COR-L47 (cell line): ENCODE measurements at places on chromosomes 11 and 22.
A peak's percentile ranks its signal among the peaks of the same experiment; 100 is the strongest.

- no peak for DNase-seq
Observed at GRCh38 chr22:30668386-30668710, 673 bp upstream of the DUSP18 start.

DNA sequence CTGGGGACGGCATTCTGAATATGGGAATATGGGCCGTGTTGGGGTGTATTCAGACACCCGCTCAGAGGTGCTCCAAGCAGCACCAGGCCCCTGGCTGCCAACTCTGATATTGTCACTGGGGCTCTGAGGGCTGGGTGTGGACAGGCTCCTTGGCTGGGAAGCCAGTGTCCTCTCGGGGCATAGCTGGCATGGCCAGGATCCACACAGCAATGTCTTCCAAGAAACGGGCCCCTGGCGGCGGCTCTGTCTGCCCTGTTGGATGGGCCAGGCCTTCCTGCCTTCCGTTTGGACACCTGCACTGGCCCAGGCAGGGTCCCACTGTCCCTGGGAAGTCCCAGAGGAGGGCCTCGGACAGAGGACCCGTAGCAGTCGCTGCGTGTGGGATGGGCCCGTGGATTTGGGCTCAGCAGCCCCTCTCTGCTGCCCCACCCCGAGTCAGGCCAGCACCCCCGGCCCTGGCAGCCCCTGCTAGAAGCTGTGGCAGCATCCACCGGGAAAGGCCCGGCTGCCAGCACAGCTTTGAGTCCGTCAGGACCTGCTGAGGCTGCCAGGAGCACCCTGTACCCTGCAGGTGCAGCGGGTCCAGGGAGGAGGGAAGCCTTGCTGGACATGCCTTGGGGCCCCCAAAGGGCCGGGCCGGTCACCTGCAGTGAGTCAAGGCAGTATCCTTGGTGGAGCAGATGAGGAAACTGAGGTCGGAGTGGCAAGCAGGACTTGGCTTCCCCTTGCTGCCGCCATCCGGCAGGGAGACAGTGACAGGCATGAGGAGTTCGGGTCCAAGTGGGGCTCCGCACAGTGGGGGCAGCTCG is 4.1 kb downstream of the PANX2 start:
- no peak for DNase-seq

GRCh38 chr11:33452836-33453624 is 195.8 kb downstream of the HIPK3 start:
- DNase-seq, result no peak

DNA sequence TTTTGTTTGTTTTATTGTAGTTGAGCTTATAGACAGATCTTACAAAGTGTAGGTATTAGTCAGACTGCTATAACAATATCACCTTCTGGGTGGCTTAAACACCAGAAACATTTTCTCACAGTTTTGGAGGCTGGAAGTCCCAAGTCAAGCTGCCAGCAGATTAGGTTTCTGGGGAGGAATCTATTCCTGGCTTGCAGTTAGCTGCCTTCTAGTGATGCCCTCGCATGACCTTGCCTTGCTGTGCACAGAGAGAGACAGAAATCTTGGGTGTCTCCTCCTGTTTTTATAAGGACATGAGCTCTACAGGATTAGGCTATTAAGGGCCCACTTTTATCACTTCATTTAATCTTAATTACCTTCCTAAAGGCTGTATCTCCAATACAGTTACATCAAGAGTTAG is 1635.2 kb downstream of the FAM181B start:
- DNase-seq, result no peak

GRCh38 chr11:119484741-119485605 is 62.0 kb upstream of the THY1 start:
- no peak for DNase-seq

GRCh38 chr22:23225724-23226496 is 45.6 kb downstream of the BCR start:
- DNase-seq, result peak; percentile 15

DNA sequence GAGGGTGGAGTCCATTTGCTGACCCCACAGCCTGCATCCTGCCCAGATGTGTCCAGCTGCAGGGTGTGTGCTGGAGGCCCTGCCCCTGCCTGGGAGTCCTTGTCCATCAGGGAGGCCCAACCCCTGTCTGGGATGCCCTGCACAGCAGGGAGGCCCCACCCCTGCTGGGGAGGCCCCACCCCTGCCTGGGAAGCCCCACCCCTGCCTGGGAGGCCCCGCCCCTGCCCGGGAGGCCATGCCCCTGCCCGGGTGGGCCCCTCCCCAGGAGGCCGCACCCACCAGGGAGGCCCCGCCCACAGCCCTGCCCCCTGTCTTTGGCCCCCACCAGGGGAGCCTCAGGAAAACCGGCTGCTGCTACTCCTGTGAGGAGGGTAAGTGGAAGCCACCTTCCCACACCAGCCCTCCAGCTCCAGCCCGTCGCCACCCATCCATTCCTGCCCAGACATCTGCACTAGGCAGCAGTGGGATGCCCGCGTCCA is 37.2 kb downstream of the MUC5B start:
- DNase-seq, result no peak

GRCh38 chr11:86422371-86422770 is 47.7 kb downstream of the CCDC81 start:
- no peak for DNase-seq

DNA sequence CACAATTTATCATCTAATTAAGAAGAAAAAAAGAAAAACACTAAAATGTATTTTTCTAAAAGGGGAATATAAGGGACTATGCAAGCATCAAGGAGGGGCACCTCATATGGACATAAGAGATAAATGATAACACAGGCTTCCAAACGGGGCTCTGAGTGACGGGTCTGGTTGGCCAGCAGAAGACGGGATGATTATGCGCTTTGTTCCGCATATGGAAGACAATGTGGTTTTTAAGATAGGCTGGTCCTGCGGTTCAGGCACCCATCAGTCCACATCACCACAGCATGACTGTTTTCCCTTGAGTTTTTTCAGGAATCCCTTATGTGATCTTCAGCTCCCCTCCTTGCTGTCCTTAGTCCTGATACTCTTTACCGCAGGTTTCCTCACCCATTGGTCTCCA is 404.6 kb downstream of the OPCML start:
- no peak for DNase-seq

DNA sequence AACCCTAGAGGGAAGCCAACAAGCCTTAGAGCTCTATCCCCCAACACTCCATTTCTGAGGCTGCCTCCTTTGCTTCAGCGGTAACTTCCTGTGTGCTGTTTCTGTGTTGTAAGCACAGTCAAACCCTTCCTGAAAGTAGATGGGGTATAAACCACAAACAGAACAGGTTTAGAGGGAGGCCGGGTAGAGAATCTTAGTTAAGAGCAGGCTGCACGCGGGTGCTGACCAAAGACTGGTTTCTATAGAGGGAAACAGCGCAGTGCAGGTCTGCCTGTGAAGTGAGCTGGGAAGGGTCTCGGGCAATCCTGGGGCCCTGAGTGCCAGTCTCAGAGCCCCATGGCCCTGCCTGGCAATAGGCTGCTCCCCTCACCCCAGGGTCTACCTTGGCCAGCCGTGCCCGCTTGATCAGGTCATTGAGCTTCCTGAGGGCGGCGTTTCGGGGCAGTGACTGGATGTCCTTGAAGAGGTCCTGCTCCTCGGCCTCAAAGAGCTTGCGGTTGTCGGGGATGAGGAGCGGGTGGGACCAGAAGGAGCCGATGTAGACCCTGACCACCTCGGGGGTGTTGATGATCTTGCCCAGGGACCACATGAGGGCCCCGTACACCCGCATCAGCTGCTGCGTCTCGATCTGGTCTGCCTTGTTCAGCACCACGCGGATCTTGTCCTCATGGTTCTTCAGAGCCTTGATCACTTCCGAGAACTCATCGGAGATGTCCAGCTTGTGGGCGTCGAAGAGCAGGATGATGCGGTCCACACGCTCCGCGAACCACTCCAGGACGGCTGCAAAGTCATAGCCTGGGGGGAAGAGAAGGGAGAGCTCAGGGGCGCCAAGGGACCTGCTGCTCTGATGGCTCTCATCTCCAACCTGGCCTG is 15.3 kb upstream of the CDC42BPG start:
- no peak for DNase-seq

DNA sequence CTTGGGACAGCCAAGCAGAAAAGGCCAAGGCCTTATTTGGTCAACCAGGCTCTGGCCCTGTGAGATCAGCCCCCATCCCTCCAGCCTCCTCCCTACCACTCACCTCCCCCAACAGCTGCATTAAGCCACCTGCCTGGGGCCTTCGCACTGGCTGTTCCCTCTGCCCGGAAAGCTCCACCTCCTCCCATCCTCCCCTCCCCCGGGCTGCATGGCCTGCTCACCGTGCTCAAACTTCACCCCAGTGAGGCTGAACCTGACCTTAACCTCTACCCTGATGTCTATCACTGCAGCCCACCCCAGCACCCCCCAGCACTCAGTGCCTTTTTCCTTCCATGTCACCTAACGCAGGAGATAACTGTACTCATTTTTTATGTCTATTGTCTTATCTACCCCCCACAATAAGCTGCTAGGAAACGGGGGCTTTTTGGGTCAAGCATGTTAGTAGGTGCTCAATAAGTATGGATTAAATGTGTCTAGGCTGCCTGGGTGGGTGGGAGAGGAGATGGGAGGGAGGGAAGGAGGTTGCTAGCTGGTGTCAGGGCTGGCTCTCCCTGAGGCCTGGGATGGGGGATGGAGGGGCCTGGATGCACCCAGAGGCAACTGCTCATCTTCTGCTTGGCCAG is 912 bp downstream of the PTPRCAP start:
- no peak for DNase-seq

DNA sequence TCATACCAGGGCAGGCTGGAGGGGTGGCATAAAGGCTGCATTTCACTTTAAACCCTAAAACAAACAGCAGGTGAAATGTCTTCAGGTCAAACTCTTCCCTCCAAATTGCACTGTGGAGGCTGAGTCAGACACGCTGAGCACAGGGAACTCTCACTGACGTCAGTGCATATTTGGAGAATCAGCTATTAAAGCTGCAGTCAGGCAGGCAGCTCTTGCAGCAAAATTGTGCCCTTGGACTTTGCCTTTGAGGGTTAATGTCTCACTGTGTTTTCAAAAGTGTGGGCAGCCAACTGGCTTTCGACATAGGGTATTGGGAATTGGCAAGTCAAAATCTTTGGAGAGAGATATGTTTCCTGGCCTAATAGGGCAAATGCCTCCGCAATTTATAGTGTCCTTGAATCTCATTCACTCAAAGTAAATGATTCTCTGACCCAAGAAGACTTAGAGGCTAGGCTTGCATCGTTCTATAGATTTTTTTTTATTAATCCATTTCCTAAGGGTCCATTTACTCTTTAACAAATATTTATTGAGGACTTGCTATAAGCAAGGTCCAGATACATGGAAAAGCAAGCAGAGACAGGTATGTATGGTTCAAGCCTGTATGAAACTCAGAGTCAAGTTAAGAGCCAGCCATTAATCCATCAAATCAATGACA is 27.7 kb upstream of the SMCO4 start:
- no peak for DNase-seq

DNA sequence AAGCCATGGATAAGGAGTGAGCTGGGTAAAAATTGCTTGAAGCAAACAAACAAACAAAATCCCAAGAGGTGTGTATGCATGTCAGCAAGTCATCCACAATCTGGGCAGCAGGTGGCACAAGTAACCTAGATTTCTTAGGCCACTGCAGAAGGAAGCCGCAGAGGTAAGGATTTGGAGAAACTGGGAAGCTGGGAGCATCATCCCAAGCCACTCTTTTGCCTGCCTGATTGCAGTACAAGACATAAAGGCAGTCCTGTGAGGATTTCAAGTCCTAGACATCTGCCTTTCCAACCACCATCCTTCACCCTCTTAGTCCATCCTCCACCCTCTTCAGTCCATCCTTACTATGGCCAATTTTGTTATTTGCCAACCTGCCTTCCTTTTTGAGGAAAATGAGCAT is 67.2 kb upstream of the BMAL1 start:
- peak; percentile 71 for DNase-seq

DNA sequence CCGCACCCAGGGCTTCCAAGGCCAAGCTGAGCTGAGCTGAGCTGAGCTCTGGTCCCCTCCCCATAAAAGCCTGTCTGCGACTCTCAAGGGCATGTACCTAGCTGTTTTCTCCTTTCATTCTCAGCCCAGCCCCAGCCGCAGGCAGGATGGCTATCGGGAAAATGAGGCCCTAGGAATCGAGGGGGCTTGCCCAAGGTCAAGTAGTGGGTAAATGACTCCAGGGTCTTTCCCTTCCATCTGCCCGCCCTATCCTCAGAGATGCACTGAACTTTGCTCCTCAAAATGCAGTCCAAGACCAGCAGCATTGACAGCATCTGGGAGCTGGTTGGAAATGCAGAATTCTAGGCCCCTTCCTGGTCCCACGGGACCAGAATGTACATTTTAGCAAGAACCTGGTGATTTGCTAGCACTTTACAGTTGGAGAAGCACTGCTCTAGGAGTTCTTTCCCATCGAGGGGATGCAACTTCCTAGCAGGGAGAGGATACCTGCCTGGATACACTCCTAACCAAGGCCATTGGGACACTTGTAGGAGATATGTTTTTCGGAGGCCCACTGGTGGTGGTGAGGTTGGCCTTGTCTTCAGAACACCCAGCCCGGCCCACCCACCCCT is 43.2 kb upstream of the ACCSL start:
- DNase-seq, result no peak

GRCh38 chr22:44422746-44423380 is 75.2 kb downstream of the RTL6 start:
- DNase-seq, result no peak

GRCh38 chr11:31259797-31260196 is 109.7 kb downstream of the DCDC1 start:
- DNase-seq, result no peak

- DNase-seq, result peak; percentile 60
Observed at GRCh38 chr11:14908214-14908880, 16.3 kb upstream of the CYP2R1 start.

DNA sequence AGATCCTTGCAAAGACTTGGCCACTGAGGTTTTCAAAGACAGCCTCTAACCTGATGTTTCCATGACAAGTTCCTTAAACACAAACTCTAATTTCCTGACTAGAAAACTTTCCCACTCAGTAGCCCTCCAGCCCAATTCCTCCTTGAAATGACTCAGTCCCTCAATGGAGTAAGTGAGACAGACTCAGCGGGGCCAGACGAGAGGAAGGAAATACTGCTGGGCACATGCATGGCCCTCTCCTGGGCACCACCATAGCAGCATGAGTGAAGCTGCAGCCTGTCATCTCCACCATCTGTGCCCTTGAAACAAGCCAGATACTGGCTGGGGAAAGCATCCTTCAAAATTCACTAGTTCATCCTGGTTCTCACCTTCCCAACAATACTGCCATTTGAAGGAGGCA is 76.2 kb upstream of the GDPD4 start:
- no peak for DNase-seq

- DNase-seq, result no peak
Observed at GRCh38 chr22:49574881-49575702, 252.6 kb downstream of the BRD1 start.
